ENCODE measurements at places on chromosomes 5 and 9.

DNA sequence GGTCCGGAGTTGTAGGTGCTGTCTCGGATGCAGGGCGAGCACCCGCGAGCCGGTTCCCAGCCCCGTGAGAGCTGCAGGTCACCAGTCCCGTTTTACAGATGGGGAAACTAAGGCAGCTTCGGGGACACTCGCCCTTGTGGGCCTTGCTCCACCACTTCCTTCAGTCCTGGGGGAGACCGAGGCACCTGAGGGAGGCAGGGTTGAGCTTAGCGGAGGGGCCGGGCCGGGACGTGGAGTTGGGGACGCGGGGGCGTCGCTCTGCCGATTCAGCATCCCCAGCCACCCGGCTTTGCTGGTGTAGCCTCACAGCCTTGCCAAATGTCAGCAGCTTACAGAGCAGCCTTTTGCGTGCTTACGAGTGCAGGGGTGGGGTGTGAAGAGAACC is 530 bp downstream of the BBLN start:
- DNase-seq, result peak; percentile 76

GRCh38 chr5:112208699-112209615 is 210.1 kb downstream of the EPB41L4A start:
- no peak for DNase-seq

DNA sequence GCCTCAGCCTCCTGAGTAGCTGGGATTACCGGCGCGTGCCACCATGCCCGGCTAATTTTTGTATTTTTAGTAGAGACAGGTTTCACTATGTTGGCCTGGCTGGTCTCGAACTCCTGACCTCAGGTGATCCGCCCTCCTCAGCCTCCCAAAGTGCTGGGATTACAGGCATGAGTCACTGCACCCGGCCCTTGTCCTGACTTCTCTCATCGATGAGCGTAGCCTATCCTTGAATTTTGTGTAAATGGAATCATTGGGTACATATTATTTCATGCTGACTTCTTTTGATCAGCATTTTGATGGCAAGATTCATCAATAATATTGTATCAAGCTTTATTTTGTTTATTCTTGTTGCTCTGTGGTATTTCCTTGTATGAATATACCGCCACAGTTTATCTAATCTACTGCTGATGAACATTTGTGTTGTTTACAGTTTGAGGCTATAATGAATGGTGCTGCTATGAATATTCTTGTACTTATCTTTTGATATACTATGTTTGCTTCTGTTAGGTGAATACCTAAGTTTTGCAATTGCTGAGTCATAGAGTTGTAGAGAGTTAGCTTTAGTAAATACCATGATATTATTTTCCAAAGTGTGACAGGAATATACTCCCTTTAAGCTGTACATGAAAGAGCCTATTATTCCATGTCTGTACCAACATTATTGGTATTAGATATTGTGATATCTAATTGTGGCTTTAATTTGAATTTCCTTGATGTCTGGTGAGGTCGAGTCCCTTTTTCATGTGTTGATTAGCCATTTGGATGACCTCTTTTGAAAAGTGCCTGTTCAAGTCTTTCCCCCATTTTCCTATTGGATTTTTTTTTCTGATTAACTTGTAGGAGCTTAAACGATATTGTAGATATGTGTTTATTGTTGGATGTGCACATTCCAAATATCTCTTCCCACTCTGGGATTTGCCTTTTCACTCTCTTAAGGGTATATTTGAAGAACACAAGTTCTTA is 107.5 kb downstream of the RGS3 start:
- no peak for DNase-seq

GRCh38 chr9:121620777-121621449 is 30.5 kb upstream of the DAB2IP start:
- DNase-seq, result peak; percentile 60

DNA sequence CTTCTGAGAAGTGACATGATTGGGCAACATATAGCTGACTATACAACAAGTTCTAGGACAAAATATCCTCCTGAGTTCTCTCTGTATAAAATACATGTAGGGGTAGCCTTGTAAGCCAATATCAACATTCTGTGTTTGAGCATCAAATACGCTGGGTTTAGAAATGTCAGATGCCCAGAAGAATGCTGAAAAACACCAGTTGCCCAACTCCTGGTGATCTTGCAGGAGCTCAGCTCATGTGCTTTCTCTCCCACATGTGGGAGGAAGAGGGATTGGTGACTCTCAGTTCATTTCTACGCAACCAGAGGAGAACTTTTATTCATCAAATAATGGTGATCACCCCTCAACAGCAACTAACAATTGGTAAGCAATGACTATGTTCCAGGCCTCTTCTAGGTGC is 810.9 kb upstream of the ACO1 start:
- no peak for DNase-seq

- DNase-seq, result no peak
Observed at GRCh38 chr9:78319197-78320029, 22.5 kb downstream of the PSAT1 start.

GRCh38 chr5:176611435-176611834 is 1.5 kb upstream of the GPRIN1 start:
- no peak for DNase-seq

DNA sequence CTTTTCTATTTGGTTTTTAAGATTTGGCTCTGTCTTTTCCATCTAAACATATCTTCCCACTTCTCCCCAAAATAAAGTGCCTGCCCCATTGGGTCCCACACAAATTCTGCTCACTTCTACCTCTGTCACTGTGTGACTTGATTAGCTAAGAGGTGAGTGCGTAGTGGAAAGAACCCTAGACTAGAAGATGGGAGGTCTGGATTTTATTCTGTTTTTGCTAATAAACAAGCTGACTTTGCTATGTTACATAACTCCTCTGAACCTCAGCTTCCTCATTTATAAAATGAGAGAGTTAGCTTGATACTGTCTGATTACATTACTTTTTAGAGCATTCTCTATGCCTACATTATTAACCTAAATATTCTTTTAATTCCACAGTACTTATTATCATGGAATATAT is 51.3 kb upstream of the PTGER4 start:
- DNase-seq, result no peak

DNA sequence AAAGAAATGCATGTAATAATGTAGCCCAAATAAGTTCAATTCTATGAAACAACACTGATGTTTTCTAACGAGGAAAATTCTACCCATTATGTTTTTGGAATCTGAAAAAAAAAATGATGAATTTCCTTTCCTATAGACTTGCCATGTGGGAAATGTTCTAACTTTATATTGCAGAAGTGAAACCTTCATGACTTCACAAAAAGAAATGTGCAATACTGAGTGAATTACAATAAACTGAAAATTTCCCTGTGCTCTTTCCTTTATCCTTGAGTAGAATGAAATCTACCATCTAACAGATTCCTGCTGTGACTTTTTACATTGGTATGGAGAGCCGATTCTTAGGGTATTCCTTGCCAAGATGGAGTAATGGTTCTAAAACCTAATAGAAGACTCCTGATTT is 1622.5 kb downstream of the MAT2B start:
- DNase-seq, result no peak

DNA sequence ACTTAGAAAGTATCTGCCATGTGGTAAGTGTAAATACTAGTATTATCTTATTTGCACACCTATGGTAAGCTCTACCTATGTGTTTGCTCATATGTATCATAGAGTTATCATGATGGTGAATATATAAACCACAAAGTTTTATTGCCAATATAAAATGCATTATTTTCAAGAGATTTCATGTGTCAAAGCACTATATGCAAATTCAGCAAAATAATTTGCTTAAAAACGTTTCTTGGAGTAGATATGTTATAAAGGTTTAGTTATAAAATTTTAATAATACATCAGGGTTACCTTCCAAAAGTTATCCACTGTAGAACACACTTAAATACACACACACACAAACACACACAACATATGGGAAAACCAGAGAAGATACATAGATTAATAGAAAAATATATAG is 1431.7 kb upstream of the C9orf72 start:
- no peak for DNase-seq

DNA sequence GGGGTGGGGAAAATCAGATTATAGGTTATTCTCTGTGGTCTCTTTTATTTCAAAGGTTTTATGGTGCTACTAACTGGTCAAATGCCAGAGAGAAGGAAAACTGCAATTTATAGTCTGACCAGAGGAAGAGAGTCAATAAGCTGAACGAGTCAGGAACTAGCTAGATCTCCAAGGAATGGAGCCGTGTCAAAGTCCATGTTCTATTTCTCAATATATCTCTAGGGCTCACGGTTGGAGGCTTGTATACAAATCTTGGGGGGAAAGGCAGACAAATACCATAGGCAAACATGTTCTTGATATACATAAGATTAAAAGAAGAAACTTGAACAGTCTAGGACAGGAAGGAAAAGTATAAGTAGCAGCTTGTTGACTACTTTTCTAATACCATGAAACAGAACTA is 627.1 kb downstream of the PDE4D start:
- DNase-seq, result no peak

GRCh38 chr5:107329850-107330249 is 340.9 kb downstream of the EFNA5 start:
- DNase-seq, result no peak

- DNase-seq, result no peak
Observed at GRCh38 chr5:96753848-96754247, 53.9 kb downstream of the ERAP1 start.

- no peak for DNase-seq
Observed at GRCh38 chr5:148697180-148697808, 43.0 kb upstream of the HTR4 start.

- DNase-seq, result no peak
Observed at GRCh38 chr9:27431543-27432147, 92.4 kb upstream of the IFNK start.

- no peak for DNase-seq
Observed at GRCh38 chr9:137199411-137200121, 975 bp downstream of the TPRN start.

- DNase-seq, result no peak
Observed at GRCh38 chr5:1127959-1128785, 16.3 kb upstream of the SLC12A7 start.

DNA sequence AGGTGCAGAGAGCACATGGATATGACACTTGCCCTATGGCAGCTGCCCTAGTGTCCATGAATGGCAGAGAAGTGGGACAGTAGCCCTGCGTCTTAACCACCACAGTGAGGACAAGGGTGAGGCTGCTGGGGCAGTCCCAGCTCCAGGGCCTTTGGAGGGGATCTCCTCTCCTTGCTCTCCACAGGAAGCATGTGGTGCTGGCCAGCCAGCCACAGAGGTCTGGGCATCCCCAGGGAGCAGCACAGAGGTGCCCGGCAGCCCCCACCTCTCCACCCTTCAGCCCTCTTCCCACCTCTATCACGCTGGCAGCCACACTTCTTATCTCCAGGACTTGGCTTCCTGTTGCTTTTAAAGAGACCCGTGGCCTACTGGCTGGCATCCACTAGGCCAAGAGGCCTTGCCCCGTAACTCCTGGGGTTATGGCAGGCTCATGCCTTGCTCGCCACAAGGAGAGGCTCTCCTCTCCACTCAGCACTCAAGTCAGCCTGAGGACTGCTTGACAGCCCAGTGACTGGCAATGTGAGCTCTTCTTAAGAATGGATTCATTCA is 21.9 kb downstream of the CSF2 start:
- no peak for DNase-seq

- DNase-seq, result no peak
Observed at GRCh38 chr9:98805506-98806272, 1.8 kb upstream of the GALNT12 start.

DNA sequence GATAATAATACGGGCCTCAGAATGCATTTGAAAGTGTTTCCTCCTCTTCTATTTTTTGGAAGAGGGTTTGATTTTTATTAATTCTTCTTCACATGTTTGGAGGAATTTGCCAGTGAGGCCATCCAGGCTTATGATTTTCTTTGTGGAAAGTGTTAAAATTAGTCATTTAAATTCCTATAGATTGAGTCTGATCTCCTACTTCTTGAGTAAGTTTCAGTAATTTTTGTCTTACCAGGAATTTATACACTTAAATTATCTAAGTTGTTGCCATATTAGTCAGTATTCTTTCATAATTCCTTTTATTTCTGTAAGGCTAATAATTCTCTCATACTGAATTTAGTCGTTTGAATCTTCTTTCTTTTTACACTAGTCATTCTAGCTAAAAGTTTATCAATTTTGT is 25.2 kb upstream of the HAPLN1 start:
- no peak for DNase-seq

DNA sequence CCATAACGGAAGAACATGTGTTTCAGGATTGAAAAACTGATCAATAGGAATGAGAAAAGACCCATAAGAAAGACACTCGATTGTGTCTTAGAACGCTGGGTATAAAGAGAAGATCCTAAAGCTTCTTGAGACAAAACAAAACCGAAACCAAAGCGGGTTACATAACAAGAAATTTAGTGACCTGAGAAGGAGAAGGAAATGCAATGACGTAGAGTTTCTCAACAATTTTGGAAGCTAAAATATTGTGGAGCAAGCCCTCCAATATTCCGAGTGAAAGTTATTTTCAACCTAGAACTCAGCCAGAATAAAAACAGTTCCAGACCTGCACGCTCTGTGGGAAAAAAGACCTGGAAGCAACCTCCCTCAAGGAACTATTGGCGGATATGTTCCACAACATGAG is 81.9 kb upstream of the FREM1 start:
- no peak for DNase-seq

Data from GM13976 (cell line).